ENCODE measurements at places on chromosomes 3 and 15. TPM values are rescaled to one million over a fixed set of nuclear protein-coding genes. Genes with fewer than 3 reads are reported as not detected.

STRC gene
- not detected for polyA plus RNA-seq

C3orf85 gene
- polyA plus RNA-seq, result not detected

GRCh38 chr15:73677146-73677607, 7.0 kb upstream of the CD276 start:
- no peak for DNase-seq

DNA sequence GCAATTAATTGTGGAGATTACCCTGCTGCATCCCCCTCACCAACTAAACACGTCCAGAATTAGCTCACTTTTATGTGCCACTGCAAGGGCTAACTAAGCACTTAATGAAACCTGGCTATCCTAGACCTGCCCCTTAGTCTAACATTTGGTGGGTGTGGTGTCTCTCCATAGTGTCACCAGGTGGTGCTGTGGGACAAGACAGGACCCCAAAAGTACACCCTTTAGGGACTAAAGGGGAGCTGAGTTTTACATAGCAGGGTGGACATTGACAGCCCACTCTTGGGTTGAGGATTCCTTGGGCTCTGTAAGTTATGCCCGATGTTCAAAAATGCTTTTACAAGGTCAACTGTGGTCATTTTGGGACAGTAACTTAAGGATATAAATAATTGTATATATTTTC, 5.7 kb downstream of the DUT start:
- no peak for DNase-seq

DNA sequence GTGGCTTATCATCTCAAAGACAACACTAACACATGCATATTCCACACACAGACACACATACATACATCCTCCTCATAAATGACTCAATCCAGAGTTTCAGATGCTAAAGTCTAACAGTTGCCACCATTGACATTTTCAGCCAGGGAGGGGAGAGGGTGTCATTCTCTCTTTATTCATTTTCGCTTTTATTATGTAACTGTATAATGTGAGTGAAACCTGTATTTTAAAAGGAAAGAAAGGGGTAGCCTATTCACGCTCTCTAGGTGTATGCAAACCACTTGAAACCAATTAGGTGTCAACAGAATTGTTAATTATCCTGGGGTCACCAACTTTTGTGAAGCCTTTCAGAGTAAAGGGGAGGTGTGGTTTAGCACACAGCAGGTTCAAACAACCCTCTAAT, 1282.9 kb downstream of the ROBO2 start:
- no peak for DNase-seq

DNA sequence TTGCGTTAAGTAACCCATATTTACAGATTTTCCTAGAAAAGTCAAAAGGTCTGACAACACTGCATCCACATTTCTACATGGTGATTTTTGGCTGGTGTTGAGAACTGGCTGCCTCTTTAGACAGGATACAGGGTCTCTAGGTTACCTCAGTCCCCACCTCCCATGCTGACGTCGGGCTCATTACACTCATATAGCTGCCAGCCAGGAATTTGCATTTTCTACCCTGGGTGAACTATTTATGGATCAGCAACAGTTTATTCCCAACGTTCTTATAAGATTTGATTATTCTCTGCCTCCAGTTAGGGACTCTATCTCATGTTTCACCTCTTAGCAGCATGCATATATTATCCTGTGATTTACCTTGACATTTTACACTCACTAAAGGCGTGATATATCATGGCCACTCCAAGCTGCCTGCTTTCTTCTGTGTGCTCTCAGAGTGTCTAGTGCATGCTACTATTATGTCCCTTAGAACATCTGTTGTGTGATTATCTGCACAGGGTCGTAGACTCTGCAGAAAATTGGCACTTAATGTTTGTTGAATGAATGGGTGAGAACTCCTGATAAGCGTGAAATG, 49.0 kb downstream of the CLDN11 start:
- DNase-seq, result no peak

GRCh38 chr15:53588773-53589172, 170.7 kb downstream of the WDR72 start:
- no peak for DNase-seq

GRCh38 chr15:72859757-72860145, 76.2 kb upstream of the ADPGK start:
- DNase-seq, result no peak

DNA sequence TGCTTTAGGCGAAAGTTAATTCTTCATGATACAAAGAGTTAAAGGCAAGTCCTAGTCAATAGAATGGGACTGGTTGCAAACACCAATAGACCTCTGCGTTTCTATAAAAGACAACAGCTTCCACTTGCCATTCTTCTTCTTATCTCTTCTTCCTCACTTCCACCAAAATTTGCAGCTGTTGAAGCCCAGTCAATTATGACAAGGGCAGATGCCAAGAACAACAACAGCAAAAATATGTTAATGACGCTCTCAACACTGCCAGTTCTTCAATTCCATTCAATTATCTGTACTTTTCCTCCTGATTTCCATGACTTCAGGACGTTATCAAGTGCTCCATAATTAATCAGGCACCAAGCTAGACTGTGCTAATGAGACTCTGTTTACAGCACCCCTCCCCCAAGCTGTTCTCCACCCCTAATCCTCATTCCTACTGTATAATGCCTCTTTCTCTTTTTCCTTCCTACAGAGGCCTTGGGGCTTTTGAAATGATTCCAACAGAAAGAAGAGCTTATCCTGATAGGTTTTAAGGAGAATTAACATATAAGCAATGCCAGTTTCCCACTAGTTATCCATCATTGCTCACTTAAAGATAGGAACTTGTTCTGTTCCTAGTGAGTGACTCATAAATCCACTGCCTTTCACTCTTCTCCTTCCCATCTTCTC, 1160.5 kb downstream of the IGSF11 start:
- no peak for DNase-seq

DNA sequence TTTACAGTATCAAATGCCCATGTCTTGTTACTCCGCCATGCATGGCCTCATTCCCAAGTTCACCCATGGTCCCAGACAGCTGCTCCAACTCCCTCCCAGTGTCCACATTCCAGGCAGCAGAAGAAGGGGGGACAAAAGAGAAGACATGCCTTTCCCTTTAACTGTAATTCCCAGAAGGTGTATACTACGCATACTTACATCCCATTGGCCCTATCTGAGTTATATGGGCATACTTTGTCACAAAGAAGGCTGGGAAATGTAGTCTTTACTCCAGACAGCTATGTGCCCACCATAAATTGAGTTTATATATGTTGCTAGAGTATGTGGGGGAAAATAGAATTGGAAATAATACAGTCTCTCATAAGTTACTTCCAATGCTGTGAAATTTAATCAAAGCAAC, 70.5 kb downstream of the ERC2 start:
- DNase-seq, result no peak
